Cardiac septum (tissue), 1 donor: ENCODE measurements at places on chromosomes 11 and 22. TPM values are rescaled to one million over a fixed set of nuclear protein-coding genes. Genes with fewer than 3 reads are reported as not detected.

The SMTNL1 gene
- not detected for total RNA-seq

The MYO7A gene
- total RNA-seq = 3.0 TPM

DNA sequence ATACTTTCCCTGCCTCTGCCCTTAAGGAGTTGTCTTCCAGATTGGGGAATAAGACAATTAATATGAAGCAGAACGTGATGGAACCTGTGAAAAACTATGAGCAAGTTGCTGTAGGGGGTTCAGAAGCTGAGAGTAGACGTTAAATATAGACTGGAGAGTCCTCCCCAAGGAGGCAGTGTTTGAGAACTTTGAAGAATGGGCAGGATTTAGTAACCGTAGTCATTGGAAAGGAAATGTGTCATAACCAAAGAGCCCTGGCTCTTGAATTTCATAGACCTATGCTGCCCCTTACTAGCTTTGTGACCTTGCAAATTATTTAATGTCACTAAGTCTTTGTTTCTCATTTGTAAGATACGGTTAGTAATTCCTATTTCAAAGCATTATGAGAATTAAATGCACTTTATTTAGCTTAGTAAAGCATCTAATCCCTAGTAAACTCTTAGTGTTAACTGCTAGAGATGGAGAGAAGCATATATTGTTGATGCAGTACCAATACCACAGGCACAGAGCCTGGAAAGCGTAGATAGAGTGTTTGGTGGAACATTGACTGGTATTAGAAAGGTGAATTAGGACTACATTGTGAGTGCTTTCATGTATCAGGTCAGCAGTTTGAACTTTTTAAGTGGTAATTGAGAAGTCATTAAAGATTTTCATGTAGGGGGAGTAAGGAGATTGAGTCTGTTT lies 54.1 kb downstream of the MCAM start:
- DNase-seq = no peak

DNA sequence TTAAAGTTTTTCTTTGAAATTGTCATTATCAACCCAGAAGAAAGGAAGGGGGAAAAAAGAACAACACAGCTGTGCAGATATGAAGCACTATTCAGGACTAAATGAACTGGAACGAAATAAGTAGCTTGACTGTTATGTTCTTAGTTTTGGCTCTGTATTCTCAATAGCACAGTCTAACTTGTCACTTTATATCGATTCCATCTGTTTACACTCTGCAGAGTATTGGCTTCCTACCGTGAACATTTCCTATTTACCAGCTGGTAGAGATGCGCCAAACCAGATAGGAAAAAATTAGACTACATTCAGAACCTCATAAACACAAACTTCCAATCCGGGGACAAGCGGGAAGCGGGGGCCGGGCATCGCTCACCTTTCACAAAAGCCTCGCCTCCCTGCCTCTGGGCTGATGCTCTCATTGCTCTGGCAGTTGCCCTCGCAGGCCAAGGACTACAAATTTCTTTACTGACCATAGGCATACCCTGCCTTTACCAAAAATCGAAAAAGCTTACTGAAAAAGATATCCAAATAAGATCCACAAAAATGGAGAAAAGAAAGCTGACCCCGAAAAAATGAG lies 66.2 kb downstream of the EFCAB6 start:
- DNase-seq = no peak

- no peak for DNase-seq
Observed at GRCh38 chr22:34877506-34877905, 188.5 kb upstream of the ISX start.

The MUC2 gene
- total RNA-seq = 0.03 TPM

- DNase-seq = no peak
Observed at GRCh38 chr22:22710719-22711531, 66.5 kb downstream of the GGTLC2 start.

DNA sequence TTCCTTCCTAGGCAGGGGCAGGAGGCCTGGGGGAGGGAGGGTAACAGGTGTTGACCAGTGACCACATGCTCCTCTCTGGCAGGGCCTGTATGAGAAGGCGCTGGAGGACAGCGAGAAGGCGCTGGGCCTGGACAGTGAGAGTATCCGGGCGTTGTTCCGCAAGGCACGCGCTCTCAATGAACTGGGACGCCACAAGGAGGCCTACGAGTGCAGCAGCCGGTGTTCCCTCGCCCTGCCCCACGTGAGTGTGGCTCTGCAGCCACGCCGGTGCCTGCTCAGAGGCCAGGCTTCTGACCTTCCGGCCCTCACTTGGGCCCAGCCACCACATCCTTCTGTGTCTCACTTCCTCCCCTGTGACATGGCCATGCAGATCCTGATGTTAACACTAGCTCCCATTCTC lies 25.8 kb downstream of the ZC3H7B start:
- DNase-seq = no peak
